Inflammatory macrophage treated with lipopolysaccharide for 1 hour (primary cell): ENCODE measurements at places on chromosomes 6 and 20.

GRCh38 chr20:9609887-9610502 lies 95.6 kb downstream of the LAMP5 start:
- peak; percentile 61 for DNase-seq

DNA sequence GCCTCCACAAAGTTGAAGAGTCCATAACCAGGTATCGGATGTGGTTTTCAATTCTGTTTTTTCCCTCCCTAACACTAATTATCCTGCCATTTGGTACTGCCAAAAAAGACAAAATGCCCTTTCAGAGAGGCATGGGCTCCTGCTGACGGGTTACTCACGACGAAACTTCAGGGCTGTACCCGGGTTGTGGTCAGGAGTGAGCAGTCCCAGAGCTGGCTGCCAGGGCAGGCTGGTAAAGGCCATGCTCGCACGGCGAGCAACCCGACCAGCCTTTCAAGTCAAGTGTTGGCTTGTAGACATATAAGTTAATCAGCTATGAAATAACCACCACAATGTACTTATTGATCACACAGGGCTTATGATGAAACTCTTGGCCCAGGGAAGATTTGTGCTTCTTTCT lies 152.5 kb downstream of the FOXC1 start:
- no peak for DNase-seq

GRCh38 chr6:150491131-150491810 lies 108.4 kb upstream of the PLEKHG1 start:
- no peak for DNase-seq

DNA sequence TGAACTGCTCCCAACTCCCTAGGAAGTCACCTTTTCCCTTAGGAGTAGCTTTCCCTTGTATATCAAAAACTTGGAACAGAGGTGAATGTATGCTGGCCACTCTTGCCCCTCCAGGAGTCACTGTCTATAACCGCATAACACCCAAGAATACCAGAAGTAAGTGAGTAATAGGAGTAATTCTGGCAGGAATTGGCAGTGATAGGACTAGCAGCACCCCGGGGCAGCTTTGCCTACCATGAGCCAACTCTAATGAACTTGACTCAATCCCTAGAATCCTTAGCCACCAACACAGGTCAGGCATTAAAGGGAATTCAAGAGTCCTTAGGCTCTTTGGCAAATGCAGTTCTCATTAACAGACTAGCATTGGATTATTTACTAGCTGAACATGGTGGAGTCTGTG lies 28.8 kb upstream of the CD164 start:
- no peak for DNase-seq

DNA sequence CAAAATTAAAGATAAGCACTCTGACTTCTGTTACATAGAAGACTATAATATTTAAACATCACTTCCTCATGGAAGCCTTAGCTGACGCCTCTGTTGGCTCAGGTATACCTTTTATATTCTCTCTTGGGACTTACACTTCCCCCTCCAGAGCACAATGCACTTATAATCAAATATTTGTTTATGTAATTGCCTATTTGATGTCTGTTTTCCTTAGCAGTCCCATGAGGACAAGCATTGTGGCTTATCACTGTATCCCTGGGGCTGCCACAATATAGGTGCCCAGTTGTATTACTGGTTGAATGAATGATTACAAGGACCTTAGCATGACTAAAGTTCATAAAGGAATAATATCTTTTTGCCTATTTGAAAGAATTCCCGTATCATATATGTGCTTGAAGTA lies 186.7 kb upstream of the VGLL2 start:
- DNase-seq = no peak

DNA sequence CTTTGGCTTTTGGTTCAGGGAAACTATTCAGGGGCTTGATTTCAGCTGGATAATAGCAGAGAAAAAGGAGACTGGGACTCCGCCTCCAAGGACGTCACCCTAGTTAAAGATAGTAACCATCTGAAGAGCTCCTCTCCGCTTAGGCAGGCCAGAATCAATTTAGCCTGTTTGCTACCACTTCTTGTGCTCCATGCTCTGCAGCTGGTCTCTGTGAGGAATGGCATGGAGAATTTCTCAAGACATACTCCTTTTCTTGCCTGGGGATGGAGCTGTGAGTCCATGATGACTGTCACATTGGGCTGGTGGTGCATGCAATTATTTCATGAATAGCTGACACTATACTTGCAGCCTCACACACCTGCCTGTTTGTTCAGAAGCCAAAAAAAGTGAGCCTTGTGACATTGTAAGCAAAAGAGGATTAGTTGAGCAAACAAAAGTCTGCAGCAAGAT lies 61.4 kb downstream of the TXLNB start:
- no peak for DNase-seq

- no peak for DNase-seq
Measured at GRCh38 chr6:4815584-4815983, 39.4 kb downstream of the CDYL start.

GRCh38 chr20:45950330-45950646 lies 15.8 kb downstream of the PCIF1 start:
- no peak for DNase-seq

GRCh38 chr20:2814587-2815051 lies at the start of gene C20orf141:
Gene C20orf141 (plus strand): TSS chr20:2814987. CDS start chr20:2815185, 198 bp downstream.
- DNase-seq = no peak

- no peak for DNase-seq
Measured at GRCh38 chr6:100538086-100538485, 73.4 kb upstream of the SIM1 start.

DNA sequence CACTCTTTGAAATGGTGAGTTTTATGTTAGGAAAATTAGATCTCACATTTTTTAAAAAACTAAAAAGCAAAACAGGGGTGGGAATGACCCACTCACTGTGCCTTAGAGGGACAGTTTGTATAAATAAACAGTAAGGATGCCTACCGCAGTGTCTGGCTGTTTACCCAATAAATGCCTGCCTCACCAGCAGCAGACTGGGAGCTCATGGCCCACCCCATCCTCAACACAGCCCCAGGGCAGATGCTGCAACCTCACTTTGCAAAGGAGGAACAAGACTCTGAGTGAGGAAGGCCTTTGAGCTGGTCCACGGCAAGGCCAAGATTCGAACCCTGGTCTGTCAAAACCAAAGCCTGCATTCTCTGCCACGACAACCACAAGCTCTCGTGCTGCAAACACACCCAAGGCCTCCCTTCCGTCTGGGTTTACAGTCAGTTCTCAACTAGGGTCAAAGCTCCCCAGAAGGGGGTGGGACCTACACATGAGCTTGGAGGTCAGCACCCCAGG lies 77.8 kb downstream of the BMP7 start:
- DNase-seq = no peak

- no peak for DNase-seq
Measured at GRCh38 chr6:134351615-134352474, 33.9 kb upstream of the SGK1 start.

GRCh38 chr20:11063444-11063843 lies 389.6 kb upstream of the JAG1 start:
- DNase-seq = peak; percentile 78
